CD4-positive, CD25-positive, alpha-beta regulatory T cell (primary cell): ENCODE measurements at places on chromosomes 13 and 19. TPM values are rescaled to one million over a fixed set of nuclear protein-coding genes. Genes with fewer than 3 reads are reported as not detected.

GRCh38 chr13:37067874-37068273, 8.4 kb upstream of the SUPT20H start:
- DNase-seq = no peak

DNA sequence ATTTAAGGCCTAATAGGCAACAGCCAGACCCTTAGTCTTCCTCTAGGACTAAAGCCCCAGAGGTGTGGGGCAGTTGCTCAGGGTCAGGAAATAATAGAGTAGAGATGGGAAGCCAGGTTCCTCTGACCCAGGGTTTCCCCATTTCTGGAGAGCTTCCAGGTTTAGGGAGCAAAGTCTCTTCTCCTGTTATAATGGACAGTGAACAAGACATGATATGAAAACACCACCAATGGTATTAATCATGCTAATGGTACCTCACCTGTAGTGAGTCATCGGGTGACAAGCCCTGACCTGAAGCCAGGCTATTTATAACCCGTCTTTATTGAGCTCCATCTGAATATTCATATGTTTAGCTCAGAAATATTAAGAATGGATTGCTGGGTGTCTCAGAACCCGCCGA, 24.6 kb downstream of the BICRA start:
- DNase-seq = no peak

Gene SEMA6B
- total RNA-seq = not detected

Gene ELOF1
- 48.9 TPM for total RNA-seq

Gene OR7E24
- not detected for total RNA-seq
